Karpas-422 (cell line): ENCODE measurements at places on chromosomes 5 and 9.
A peak's percentile ranks its signal among the peaks of the same experiment; 100 is the strongest.

DNA sequence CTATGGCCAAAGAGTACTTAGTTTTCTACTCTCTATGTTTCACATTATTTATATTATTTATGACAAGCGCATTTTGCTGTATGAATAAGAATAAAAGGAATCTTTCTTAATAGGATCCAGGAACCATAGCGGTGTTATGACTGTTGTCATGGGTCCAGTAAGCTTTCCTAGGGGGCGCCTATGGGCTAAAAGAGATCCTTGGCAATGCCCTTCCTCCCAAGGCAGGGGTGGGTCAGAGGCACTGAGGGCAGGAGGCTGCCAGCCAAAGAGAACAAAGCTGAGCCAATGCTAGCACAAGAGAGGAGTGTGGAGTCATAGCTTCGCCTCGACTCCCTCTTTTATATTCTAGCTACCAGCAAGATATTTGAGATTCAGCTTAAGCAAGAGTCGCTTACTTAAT, 98.4 kb upstream of the GNAQ start:
- peak; percentile 63 for DNase-seq

DNA sequence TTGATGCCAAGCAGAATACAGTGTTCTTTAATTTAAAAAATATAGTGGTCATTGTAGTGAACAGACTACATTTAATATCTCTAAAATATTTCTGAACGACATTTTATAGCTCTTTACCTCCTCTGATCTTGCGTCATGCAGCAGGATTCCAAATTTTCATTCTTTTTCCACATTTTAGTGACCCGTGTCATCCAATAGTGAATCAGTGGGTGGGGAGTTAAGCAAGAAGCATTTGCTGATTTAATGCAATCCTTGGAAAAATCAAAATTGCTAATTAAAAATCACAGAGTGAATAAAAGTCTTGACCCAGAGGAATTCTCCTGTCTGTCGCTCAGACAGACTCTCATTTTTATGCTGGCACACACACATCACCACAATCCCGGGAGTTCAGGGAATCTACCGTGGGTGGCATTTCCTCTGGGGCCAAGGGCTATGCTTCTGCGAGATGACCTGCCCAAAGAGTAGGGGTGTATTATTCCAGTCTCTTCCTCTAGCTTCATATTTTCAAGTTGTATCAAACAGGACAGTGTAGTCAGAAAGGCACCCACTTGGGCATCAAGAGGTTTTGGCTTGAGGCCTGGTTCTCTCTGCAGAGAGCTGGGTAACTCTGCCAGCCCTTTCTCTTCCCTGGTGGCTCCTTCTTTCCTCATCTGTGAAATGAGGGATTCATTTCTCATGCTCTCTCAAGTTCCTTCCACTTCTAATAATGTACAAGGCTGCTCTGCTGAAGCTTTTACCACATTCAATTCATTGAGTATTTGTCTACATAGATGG, 24.8 kb upstream of the OTP start:
- DNase-seq = no peak

GRCh38 chr5:167895899-167896659, 395.4 kb upstream of the WWC1 start:
- no peak for DNase-seq

DNA sequence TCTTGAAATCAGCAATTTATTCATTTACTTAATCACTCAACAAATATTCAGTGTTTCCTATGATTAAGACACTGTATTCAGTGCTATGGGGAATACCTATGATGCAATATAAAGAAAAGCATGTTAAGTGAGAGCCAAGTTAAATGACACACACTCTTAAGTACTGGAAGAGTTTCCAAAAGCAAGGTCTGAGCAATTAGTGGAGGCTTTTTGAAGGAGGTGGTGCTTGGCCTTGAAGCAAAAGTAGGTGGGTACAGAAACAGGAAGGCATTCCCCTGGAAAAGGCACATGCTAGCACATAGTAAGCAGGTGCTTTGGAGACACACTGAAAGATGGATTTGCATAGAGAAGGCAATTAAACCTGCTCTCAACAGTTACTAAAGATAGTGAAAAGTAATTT, 4.0 kb downstream of the TSLP start:
- DNase-seq = no peak

- no peak for DNase-seq
Measured at GRCh38 chr5:34657988-34658387, 1.9 kb downstream of the RAI14 start.

- no peak for DNase-seq
Measured at GRCh38 chr9:35828716-35829083, at the start of gene FAM221B. TSS of gene FAM221B (minus strand) at chr9:35828732. CDS start at chr9:35826161, 2,571 bp downstream.

DNA sequence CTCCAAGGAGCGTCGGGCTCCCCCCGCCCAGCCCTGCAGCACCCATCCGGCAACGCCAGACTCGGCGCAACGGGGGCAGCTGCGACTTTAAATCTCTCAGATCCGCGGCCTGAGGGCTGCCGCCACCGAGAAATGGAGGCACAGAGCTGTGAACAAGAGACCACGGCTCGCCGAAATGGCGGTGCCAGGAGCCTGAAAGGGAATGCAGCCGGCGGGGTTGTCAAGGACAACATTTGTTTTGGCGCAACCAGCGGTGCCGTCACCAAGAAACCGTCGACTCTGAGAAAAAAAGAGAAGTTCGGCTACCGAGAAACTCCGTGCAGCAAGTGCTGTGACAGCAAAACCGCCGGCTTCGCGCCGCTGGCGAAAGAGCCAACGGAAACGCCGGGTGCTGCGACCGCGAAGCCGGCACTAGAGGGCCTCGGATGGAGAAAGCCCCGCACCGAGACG, 2.1 kb upstream of the ANXA2R start:
- peak; percentile 95 for DNase-seq

GRCh38 chr9:133111808-133112662, 9.0 kb downstream of the RALGDS start:
- DNase-seq = no peak

DNA sequence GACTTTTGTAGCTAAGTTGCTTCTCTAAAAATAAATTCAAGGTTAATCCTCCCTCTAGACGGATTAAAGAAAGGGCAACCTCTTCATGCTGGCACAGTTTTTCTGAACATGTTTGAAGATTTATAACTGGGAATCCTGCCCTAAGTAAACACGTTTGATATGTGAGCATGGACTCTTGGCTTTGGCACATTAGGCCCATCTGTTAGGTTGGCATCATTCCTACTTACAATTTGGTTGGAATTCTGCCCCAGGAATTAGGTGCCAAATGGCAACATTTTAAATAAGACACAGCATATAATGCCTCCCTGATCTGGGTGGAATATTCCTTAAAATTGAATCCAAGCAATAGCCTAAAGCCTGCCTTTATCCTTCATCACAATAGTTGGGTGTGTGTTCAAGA, 372.3 kb upstream of the CDH18 start:
- no peak for DNase-seq

DNA sequence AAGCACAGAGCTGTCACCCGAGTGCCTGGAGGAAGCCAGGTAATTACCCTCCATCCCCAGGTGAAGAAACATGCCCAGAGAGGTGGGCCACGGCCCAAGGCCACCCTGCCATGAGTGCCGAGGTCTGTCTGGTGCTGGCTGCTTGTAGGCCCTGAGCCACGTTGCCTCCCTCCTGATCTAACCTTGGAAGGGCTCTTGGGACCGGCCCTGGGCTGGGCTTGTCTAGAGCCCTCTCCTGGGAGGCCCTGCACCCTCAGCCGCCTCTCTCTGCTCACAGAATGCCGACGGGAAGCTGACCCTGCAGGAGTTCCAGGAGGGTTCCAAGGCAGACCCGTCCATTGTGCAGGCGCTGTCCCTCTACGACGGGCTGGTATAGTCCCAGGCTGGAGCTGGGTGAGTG, 39.4 kb upstream of the HMCN2 start:
- no peak for DNase-seq

DNA sequence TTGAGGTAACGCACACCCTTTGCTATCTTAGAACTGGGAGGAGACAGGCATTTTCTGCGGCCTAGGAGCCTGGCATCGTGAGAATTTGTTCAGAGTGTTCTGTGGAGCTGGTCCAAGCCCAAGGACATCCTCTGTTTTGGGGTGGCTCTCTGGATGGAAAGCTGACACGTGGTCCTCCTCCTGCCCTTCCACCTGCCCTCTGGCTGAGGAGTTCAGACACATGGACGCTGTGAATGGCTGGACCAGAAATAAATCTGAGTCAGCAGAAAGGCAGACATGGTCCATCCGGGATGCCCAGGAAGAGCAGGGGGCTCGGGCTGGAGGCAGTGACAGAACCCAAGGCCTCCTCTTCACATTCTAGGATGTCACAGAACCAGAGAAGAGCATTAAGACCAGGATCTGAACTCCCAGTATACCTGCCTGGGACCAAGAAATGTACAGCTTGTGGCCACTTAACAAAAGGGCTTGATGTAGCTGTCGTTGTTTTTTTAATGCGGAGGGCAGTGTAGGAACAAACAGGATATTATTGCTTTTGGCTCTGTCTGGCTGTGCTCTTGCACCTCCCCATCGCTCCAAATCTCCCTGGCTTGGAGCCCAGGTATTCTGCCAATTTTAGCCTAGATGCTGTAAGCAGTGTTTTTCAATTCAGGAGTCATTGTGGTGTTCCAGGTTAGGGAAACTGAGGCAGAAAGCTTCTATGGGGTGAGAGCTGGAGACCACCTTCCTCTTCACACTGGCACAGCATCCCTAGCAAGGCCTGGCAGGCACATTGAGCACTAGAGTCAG, 2.4 kb downstream of the CKMT2 start:
- no peak for DNase-seq

DNA sequence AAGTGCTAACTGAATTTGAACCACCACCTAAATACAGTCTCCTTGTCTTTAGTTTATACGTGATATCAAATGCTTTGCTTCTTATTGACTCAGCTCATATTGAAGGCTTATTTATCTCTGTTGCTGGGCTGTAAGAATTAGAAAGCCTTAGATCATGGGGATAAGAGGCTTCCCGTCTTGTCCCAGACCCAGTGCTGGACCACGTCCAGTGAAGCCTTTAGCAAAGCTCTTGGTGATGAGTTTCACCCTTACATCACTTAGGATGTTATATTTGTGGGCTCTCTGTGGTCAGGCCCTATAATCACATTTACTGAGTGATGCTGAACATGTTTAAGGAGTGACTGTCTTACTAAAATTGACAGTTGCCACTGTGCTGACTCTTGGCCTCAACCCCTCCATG, 11.2 kb downstream of the FAM240B start:
- DNase-seq = no peak

- no peak for DNase-seq
Measured at GRCh38 chr5:57804505-57804904, 321.9 kb upstream of the ACTBL2 start.

- DNase-seq = no peak
Measured at GRCh38 chr9:86598411-86599239, 244.4 kb upstream of the TUT7 start.

GRCh38 chr5:131505237-131505908, 129.7 kb downstream of the RAPGEF6 start:
- no peak for DNase-seq

GRCh38 chr9:110115341-110115820, 92.6 kb downstream of the C9orf152 start:
- DNase-seq = no peak

DNA sequence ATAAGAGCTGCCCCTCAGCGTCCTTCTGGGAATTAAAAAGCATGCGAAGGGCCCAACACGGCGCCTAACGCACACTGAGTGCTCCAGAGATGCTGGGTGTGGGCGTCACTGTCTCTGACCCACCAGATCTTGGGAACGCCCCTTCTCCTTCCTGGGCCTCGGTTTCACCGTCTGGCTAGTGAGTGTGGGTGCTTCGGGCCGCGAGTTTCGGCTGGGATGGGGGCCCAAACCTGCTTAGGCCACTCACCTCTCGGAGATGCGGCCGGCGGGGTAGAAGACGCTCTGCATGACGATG, 3.7 kb downstream of the PIP5KL1 start:
- DNase-seq = no peak

GRCh38 chr5:150516011-150516410, 8.1 kb downstream of the NDST1 start:
- no peak for DNase-seq

DNA sequence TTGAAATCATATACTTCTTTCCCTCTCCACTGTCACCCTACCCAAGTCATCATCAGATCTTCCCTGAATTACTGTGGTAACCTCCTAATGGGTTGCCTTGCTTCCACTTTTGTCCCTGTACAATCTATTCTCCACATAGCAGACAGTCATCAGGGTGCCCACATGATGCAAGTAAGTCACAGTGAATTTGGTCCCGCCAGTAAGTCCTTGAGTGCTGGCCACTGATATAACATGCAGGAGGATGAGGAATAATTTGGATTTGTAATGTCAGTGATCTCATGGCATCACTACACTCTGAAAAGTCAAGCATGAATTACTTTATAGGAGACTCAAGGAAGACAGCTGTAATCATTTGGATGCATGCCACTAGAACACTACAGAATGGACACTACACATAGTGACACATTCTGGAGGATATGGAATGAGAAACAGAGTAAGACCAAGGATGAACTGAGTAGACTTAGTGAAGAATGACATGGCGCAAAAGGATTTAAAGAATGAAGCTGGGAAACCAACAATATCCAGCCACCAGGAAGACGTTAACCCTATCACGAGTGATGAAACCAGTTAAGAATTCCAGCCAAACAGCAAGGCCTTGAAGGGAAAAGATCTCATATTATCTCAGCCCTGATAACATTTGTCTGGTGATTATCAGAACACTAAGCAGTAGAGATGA, 28.6 kb downstream of the MARCHF3 start:
- DNase-seq = no peak

DNA sequence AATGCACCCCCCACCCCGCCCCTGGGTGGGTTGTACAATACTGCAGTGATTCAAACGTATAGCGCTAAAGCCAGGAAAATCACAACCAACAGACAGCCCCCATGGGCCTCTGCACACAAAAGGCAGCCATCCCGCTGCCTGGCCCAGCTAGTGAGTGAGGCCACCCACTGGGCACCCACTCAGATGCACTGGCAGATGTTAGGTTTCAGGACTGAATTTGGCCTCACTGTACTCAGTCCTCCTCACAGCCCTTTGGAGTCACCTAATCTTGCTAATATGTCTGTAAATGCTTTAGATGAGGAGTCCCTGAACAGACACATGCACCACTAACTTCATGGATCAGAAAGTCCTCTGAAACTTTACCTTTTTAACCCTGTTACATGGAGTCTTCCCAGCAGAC, 87.7 kb downstream of the FSTL4 start:
- no peak for DNase-seq

GRCh38 chr9:115415450-115415849, 297.5 kb upstream of the TNC start:
- no peak for DNase-seq

DNA sequence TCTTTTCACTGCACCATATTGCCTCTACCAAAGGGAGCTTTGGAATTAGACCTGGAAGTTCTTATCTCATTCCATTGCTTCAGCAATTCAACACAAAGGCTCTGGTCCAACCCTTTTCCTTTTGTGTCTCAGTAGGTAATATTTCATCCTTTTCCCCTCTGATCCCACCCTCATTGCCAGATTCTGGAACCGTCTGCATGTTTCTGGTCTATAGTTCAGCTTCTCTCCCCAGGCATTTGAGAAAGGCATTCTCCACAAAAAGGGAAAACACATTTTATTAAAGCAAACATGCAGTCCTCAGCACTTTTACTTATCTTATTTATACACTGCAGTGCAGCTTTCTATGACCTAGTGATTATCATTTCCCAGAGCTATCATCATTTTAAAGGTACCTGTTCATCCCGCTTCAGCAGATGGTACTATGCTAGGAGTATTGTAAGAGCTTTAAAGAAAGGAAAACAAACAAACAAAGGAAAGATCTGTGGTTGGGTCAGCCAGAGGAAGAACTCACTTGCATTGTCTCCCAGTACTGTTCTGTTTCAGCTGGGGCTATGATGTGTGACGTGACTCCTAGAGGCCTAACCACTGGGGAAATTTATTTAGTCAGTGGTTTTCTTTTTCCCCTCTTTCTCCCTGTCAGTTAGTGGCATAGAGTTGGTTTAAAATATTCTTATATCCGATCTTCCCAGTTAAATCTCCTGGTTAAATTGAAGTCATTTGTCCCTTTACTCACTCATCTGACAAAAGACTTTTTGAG, 269.2 kb downstream of the TMEM38B start:
- no peak for DNase-seq
